NCI-H1930 (cell line): ENCODE measurements at places on chromosomes 2 and 18.

DNA sequence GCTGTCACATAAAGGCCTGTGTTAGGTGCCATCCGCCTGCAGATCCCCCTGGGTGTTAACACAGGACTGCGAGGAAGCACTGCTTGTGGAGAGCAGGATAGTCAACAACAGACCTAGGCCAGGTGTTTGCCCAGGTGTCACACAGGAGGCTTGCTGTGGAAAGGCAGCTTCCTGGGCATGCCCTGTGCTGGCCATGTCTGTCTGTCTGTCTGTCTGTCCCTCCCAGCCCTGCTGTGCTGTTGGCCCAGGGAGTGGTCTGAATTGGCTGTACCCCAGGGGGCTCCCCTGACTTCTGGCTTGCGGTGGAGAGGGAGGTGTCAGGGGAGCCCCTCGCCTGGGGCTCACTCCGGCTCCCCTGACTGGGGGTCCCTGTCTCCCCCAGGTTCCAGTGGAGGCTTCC is 53.2 kb downstream of the SH3BP4 start:
- DNase-seq = no peak

GRCh38 chr2:65130664-65131175 is 814 bp upstream of the RAB1A start:
- peak; percentile 87 for DNase-seq

DNA sequence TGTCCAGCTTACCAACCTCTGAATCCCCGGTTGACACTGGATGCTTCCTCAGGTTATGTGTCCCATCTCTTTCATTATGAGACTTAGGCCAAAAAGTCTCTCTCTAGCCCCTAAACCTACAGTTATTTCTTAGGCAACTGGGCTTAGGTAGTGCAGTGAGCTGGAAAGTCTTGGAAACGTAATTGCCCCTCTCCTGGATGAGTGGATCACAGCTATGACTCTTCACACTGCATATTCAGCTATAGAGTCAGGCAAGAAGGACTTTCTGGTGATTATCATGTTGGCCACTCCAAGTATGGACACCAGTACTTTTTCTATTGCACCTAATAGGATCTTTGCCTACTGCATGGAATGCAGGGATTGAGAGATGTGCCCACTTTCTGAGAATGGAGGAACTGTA is 458.3 kb upstream of the CELF4 start:
- no peak for DNase-seq

DNA sequence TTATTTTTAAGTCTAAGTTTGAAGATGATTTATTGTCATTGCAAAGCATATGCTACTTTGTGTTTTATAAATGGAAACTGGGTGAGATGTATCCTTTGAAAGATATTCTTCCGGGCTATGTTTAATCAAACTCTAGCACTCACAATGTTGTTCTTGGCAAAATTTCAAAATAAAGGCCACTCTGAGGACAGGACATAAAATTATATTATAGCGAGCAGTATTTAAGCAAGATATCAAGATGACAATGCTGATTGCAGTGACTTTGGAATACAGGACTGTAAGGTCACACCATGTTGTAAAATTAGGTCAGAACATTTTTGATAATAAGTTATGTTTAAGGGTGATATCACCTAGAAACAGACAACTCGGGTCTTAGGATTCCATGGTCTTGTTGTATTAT is 14.2 kb downstream of the RPRM start:
- DNase-seq = no peak

DNA sequence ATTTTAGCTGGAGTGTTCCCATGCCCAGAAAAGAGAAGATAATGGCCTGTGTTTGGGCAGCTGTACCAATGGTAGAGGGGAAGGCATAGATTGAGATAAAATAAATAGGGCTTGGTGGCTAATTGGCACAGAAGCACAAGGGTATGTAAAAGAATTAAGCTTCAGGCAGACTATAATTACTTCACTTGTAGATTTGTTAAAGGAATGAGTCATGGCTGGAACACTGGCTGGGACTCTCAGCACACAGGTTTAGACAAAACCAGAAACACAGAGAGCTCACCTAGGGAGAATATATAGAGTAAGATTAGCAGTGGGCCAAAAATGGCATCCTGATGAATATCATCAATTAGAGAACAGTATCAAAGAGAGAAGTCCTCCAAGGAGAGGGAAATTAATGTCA is 198.3 kb upstream of the FIGN start:
- no peak for DNase-seq

DNA sequence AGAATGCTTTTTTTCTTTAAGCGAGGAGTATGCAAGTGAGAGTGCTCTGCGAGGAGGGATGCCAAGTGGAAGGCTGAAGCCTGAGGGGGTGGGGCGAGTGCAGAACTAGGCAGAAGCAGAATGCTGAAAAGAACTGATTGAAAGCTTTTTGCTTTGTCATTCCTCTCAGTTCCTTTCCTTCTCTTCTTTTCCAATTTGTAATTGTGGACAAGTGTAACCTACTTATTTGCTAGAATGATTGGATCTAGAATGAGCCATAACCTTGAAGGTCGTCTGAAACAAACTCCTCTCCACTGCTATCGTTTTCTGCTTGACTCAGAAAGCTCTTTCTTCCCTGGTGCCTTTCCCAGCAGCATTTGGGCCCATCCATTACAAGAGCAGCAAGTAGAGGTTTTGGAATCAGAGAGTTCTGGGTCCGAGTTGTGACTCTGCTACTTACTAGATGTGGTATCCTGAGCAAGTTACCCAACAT is 115.3 kb downstream of the METTL8 start:
- DNase-seq = no peak

GRCh38 chr2:70685771-70686171 is 82.2 kb downstream of the ADD2 start:
- no peak for DNase-seq

- DNase-seq = no peak
Measured at GRCh38 chr18:9285604-9286003, 49.0 kb upstream of the TWSG1 start.

- DNase-seq = no peak
Measured at GRCh38 chr2:33047939-33048338, 101.2 kb downstream of the LTBP1 start.
